Anterior cingulate cortex (tissue), 58 donors: ENCODE measurements at places on chromosomes 7 and 10.
A peak's percentile ranks its signal among the peaks of the same experiment; 100 is the strongest.

DNA sequence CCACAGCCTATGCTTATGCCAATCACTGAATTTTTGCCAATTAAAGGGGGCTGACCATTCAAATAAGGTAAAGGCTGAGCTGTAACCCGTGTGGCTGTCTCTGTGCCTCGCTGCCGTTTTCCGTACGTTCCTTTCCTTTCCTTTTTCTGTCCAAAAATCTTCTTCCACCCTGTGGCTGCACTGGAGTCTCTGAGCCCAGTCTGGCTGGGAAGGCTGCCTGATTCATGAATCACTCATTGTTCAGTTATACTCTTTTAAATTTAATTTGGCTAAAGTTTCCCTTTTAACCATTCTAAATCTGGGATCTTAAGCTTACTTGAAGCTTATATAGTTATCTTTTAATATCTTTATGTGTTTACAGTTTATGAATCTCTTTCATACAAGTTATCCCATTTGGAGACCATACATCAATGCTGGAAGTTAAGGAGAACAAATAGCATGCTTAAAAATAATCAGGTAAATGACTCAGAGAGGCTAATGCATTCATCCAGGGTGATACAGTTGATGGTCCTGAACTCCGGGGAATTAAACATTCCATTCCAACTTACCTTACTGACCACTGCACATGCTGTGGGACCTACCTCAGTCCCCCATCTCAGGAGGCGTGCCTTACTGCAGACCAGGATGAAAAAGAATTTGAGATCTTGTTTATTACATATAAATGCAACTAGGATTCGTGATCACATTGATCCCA, 385.3 kb upstream of the ADARB2 start:
- no peak for DNase-seq

DNA sequence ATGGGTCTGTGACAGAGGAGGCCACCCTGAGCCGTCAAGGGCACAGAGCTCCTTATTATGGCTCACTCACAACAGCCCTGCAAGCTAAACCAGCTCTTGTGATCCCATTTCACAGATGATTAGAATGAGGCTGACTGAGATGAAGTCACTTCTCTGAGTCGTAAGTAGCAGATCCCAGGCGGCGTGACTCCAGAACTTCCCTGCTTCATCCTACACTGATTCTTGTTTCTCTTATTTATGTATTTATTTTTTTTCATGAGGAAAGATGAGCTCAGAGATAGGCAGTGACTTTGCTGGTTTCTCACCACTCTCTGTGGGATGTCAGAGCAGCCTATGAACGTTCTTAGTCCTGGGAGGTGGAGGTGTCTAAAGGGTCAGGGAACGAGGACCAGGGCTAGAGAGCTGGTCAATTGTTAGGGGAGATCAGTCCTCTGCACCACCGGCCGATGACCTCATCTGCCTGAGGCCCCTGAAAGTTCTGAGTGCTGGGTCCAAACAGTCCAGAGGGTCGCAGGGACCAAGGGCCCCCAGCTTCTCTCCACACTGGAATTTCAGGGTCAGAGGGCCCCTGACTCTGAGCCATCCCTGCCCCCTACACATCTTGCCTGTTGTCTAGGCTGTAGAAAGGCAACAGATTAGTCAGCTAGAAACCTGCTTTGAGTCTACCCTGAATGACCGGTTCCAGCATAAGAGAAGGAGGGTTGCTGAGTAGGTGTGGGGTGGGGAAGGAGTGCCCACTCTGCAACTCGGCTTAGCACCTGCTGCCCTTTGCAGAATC, 17.9 kb downstream of the CLRN3 start:
- no peak for DNase-seq

DNA sequence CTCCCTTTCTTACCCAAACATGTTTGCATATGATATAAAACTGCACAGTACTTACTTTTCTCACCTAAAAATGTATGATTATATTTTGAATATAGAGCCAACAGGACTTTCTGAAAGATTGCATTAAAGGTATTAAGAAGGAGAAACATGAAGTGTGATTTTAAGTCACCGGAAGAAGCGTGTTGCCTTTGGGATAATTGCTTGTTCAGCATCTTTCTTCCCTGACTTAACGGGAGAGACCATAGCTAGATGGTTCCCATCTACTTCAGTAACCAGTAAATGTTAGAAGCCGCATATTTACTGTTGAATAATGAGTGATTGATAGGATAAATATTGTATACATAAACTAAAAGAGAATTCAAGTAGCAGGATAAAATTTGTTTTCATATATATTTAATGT, 197.1 kb downstream of the NRG3 start:
- DNase-seq: no peak

- no peak for DNase-seq
These were observed 234.3 kb upstream of the IGFBP3 start for GRCh38 chr7:46155367-46155766.

GRCh38 chr7:150845421-150845861, 6.9 kb upstream of the AOC1 start:
- DNase-seq: no peak

DNA sequence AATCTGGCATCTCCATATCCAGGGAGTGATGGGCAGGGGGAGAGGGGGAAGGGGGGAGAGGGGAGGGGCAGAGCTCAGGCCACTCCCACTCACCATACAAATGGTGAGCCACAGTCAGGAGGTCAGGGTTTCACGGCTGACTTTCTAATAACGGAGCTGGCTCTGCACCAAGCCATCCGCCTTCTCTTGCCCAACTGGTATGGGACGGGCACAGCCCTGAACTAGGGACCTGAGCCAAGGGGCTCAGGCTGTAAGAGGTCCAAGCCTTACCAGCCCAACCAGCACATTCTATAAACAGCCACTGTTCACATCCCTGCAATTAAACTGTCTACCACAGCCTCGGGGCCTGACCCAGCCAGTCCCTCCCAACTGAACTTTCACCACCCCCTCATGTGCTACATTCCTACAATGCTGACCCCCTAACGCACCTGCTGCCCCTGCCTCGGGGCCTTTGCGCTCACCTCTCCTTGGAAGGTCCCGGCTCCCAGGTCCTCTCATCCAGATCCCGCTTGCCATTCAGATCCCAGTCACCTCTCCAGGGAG, 32.5 kb downstream of the RGS10 start:
- no peak for DNase-seq

DNA sequence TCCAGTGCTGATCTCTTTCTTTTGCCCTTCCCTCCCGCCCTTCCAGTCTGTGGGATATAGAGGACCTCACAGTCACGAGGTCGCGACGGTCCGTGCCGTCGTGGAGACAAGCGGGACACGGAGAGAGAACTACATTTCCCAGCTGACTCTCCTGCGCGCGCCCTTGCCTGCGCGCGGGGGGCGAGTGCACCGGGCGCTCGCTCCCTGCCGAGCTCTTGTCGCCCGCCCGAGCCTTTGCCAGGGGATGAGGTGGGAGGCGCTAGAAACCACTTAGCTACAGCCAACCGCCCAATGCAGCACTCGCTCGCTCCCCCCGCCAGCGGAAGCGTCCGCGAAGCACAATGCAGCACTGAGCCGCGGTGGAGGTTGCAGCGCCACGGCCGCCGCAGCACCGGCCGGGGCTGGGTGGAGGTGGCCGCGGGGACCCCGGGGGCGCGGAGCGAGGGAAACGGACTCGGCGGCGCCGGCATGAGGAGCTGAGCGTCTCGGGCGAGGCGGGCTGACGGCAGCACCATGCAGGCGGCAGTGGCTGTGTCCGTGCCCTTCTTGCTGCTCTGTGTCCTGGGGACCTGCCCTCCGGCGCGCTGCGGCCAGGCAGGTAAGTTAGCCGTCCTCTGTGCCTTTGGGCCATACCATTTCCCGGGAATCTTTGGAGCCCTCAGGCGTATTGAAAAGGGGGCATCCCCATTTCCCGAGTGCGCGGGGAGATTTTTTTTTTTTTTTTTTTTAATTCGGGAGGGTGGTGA, at the start of gene ADAM22:
Gene ADAM22, plus strand, starts transcription at position 299 of the 746 bp plus-strand sequence. Its CDS starts 215 bp downstream, at position 514.
- peak; percentile 94 for DNase-seq

DNA sequence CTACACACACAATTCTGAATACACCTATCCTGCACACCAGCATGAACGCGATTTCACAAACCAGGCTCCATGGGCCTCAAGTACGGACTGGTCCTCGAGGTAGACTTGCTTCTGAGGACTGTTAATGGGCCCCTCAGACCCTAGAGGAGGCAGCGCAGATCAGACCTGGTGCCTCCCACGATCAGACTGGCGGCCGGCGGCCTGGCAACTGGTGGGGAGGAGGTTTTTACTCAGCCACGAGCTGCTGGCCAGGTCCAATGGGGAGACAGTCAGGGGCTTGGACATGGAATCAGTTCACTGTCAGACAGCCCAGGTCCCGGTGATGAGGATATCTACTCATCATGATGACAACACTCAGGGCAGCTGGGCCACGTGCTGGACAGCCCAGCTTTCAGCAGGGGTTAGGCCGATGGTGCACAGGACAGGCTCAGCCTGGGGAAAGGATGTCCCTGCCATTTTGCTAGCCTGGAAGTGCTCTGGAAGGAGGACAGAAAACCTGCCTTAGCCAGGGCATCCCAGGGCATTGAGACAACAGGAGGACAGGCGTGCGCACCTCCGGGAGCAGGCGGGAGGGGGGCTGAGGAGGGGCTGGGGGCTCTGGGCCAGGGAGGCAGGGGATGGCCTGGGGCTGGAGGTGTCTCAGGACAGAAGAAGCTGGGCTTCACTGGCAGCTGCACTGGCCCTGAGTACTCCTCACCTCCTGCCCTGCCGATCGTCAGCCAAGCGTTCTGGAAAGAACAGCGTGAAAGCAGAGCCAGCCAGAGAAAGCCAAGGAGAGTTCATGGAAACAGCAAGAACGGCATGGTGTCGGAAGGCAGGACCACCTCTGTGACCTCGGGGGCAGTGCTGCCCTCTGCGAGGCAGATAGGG, 48.0 kb upstream of the RASGEF1A start:
- DNase-seq: no peak

- no peak for DNase-seq
These were observed 16.3 kb downstream of the CXCL12 start for GRCh38 chr10:44368637-44369036.

DNA sequence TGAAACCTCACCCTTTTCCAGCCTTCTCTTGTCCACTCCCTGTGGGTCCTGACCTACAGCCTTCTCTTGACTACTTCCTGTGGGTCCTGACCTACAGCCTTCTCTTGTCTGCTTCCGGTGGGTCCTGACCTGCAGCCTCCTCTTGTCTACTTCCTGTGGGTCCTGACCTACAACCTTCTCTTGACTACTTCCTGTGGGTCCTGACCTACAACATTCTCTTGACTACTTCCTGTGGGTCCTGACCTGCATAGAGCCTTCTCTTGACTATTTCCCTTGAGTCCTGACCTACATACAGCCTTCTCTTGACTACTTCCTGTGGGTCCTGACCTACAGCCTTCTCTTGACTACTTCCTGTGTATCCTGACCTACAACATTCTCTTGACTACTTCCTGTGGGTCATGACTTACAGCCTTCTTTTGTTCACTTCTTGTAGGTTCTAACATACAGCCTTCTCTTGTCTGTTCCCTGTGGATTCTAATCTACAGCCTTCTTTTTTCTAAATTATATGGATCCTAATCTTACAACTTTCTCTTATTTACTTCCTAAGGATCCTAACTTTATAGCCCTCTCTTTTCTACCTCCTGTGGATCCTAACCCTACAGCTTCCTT, 36.5 kb downstream of the C10orf71 start:
- DNase-seq: no peak

DNA sequence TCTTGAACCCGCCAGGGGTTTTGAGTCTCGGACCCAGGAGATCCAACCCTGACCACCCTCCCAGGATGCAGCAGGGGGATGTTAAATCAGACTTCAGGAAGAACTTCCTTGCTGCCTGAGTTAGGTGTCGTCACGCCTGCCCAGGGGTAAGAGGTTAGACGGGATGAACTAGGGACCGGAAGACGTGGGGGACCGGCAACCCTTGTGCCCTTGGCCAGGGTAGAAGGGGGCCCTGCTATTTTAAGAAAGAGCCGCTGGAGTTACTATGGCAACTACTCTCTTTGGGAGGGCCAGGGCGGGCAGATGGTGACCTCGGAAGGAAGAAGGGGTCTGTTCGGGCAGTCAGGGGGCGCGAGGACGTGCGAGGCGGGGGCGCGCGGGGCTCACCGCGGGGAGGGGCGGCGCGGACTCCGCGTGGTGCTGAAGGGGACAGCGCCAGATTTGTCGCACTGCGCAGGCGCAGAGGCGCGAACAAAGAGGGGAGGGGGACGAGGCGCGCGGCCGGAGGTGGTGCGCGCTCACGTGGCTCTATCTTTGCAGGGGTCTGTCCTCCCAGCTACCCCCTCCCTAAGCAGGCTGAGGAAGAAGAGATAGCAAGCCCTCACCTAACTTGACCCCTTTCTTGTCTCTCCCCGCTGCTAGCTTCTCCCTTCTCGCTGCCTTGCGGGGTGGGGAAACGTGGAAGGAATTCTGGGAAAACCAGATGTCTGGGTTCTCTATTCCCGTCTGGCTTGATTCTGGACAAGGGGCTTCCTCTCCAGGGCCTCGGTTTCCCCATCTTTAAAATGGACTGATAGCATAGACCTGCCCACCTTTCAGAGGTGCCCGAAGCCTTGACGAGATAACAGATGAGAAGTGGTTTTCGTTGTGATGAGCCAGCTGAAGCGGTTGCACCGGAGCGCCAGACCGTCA, 940 bp upstream of the PSD start:
- DNase-seq: peak; percentile 65

DNA sequence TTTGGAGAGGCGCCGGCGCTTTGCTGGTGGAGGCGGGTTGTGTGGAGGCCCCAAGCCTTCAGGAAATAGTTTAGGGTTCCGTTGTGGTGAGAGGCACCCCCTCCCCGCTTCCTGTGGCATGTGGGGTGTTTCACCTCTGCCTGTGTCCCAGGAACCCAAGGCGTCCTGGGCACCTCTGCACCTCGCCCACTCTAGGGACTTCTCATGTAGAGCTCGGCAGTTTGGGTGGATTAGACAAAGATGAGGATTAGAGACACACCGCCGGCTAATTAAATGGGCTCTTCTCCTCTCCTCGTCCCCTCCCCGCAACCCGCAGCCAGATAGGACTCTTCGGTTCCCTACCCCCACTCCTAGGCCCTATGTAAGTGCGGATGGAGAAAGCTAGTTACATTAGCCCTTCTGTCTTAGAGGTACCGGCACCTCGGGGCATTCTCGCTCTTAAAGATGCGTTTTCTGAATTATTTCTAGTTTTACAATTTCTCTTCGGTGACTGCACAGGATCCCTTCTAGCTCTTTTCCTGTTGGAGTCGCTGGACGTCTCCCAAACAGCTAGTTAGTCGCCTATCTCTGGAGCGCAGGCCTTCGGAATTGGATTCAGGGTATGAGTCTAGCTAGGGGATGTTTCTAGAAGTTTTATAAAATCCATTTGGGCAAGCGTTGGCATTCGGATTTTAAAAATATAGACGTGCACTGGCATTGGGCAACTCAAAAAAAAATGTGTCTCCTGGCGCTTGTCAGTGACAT, 7.8 kb downstream of the PTF1A start:
- no peak for DNase-seq

DNA sequence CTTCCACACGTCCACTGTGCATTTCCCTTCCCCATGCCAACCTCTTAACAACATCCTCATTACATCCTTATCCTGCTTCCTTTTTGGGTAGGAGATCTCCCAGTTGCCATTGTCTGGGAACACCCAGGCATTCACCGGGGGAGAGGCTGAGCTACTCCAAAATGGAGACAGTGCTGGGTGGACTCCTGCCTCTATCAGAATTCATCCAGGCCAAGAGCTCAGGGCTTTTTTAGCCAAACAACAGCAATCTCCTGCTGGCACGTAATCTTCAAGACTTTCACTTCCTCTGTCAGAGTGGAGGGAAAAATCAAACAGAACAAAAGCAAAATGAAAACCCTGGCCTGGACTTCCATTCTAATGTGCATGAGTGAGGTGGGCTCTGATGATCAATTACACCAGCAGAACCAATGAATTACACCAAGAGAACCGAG, 245.0 kb downstream of the PRPF18 start:
- no peak for DNase-seq

- no peak for DNase-seq
These were observed 150.4 kb downstream of the PRKG1 start for GRCh38 chr10:51224671-51225161.

GRCh38 chr7:22438994-22439393, 61.0 kb downstream of the STEAP1B start:
- no peak for DNase-seq
